ENCODE measurements at places on chromosomes 16 and 17. TPM values are rescaled to one million over a fixed set of nuclear protein-coding genes. Genes with fewer than 3 reads are reported as not detected.

Gene BLMH
- polyA plus RNA-seq = 17.3 TPM

DNA sequence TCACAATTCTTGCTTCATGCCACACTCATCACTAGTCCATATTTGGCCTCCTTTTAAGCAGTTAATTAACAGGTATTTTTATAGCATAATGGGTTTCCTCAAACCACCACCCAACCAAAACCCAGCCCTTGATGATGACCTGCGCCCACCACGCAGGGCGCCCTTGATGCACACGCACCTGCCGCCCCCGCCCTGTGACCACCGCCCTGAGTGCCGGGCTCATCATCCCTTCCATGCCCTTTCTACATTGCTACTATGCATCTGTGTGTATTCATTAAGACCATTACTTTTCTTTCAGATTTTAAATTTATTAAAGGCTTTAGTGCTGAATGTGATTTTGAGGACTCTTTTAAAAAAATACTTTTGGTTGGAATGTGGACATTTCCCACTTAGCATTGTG is 204.8 kb upstream of the CHMP6 start:
- H3K27me3 ChIP-seq = no peaks in the 10 kb centered on the region
- DNase-seq = no peak
- no peak overlapping the region for H3K27ac ChIP-seq
- no peak overlapping the region for H3K4me3 ChIP-seq
- peaks cover 46% of the 10 kb centered on the region for H3K4me1 ChIP-seq

DNA sequence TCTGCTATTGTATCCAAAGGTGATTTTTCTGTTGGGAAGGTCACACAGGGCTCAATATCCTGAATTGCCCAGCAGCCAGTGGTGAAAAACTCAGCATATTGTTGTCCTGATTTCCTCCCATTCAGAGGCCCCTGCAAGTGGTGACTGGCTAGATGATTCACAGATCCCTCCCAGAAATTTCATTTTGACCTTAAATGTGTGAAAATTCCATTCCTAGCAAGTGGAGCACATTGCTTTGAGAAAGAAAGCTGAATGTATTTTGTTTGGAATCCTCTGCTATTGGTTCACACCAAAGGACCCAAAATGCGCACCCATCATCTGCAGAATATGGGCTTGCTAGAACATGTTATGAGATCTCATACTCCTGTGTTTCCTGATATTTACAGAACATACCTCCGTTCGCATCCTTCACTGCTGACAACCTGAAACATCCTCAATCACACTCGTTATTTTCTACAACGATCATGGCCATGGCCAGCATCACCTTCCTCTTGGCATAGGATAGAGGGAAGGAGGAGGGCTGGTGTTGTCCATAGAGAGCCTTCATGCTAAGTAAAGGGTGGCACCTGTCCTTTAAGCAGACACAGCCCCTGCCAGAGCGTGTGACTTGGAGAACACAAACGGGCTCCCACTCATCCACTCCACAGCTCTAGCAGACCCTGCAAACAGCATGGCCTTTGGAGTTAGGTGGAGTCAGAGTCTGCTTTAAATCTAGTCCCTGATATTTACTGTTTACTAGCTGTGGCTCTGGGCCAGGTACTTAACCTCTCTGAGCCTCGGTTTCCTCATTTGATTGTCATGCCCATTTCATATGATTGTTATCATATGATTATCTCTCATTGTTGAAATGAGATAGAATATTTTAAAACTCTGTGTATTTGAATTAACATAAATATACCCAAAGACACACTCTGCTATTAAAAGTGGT is 30.4 kb upstream of the NFAT5 start:
- no peak overlapping the region for H3K4me3 ChIP-seq
- H3K27ac ChIP-seq = no peak overlapping the region
- H3K4me1 ChIP-seq = no peaks in the 10 kb centered on the region
- no peaks in the 10 kb centered on the region for H3K27me3 ChIP-seq
- DNase-seq = no peak

DNA sequence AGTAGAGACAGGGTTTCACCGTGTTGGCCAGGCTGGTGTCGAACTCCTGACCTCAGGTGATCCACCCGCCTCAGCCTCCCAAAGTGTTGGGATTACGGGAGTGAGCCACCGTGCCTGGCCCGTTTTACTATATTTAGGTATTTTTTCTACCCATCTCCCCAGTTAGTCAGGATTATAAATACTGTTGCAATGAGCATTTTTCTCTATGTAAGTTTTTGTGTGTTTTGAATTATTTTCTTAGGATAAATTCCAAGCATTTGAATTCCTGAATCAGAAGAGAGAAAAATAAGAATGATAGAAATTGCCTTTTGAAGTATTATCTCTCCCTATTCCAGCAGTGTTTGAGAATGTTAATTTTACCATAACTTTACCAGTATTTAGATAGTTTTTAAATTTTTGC is 36.6 kb downstream of the KIAA0513 start:
- H3K4me3 ChIP-seq = no peak overlapping the region
- no peak for DNase-seq
- no peaks in the 10 kb centered on the region for H3K27me3 ChIP-seq

- no peak overlapping the region for H3K4me3 ChIP-seq
- DNase-seq = no peak
- no peaks in the 10 kb centered on the region for H3K36me3 ChIP-seq
- no peak overlapping the region for H3K27ac ChIP-seq
These were observed 108.8 kb downstream of the ELAC2 start for GRCh38 chr17:12909046-12909445.

GRCh38 chr16:66103211-66103610 is 263.3 kb upstream of the CDH5 start:
- peaks cover 10% of the 10 kb centered on the region for H3K4me1 ChIP-seq
- no peak overlapping the region for H3K4me3 ChIP-seq
- no peaks in the 10 kb centered on the region for H3K27me3 ChIP-seq
- H3K36me3 ChIP-seq = no peaks in the 10 kb centered on the region
- H3K27ac ChIP-seq = no peak overlapping the region
- peak; percentile 80 for DNase-seq

GRCh38 chr17:31068291-31068690 is 26.5 kb upstream of the NF1 start:
- peak; percentile 4 for DNase-seq
- peak overlapping the region; percentile 90 for H3K27ac ChIP-seq
- H3K27me3 ChIP-seq = no peaks in the 10 kb centered on the region
- no peak overlapping the region for H3K4me3 ChIP-seq

DNA sequence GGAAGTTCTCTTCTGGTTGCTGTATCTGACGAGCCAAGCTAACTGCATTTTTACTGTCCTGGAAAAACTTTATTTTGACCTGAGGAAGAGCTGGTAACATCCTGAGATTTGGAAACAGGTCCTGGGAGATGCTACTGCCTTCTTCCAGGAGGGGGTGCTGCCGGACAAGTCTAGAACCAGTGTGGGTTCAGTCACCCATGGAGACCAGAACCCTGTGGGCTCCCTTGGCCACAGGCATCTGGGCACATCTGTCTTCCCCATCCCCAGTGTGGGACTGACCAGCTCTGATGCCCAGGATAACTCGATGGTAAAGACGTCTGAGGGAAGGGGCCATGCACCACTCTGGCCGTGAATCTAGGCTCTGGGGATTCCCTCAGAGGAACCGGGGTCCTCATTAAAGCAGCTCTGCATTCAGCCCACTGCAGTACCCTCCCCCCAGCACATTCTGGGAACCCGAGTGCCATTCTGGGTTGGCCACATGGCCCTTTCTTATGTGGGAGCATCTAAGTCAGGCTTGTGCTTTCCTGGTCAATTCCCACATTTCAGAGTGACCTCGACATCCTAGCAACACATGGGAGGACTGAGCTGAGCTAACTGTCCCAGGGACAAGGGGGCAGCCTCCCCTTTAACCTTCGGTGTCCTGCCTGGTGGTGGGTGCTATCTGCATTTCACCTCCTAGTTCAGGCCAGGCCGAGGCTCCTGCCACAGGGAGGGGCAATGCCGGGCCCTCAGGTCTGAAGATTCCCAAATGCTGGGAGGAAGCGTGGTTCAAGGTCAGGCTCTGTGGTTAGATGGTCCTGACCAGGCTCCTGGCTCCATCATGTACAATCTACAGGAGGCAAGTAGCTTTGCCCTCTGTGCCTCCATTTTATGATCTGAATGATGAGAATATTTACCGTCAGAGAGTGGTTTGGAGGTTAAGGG is 6.4 kb downstream of the C16orf86 start:
- DNase-seq = peak; percentile 62
- no peaks in the 10 kb centered on the region for H3K36me3 ChIP-seq
- peaks cover 17% of the 10 kb centered on the region for H3K4me1 ChIP-seq
- H3K27ac ChIP-seq = peak overlapping the region; percentile 85

Gene HOXB4
- 1.7 TPM for polyA plus RNA-seq

- no peak for DNase-seq
- peak overlapping the region; percentile 98 for H3K27ac ChIP-seq
- peak overlapping the region; percentile 98 for H3K4me3 ChIP-seq
- no peaks in the 10 kb centered on the region for H3K27me3 ChIP-seq
These were observed 583 bp downstream of the ATXN2L start for GRCh38 chr16:28823291-28823872.

Data from lung (tissue), 17 donors.